Activated CD4-positive, alpha-beta T cell treated with anti-CD3 and anti-CD28 coated beads for 4 hours (primary cell): ENCODE measurements at places on chromosomes 12 and 14.

- no peak for DNase-seq
Observed at GRCh38 chr12:116101991-116102390, 175.5 kb downstream of the MED13L start.

GRCh38 chr14:68800390-68800789, 7.5 kb upstream of the ZFP36L1 start:
- no peak for DNase-seq

DNA sequence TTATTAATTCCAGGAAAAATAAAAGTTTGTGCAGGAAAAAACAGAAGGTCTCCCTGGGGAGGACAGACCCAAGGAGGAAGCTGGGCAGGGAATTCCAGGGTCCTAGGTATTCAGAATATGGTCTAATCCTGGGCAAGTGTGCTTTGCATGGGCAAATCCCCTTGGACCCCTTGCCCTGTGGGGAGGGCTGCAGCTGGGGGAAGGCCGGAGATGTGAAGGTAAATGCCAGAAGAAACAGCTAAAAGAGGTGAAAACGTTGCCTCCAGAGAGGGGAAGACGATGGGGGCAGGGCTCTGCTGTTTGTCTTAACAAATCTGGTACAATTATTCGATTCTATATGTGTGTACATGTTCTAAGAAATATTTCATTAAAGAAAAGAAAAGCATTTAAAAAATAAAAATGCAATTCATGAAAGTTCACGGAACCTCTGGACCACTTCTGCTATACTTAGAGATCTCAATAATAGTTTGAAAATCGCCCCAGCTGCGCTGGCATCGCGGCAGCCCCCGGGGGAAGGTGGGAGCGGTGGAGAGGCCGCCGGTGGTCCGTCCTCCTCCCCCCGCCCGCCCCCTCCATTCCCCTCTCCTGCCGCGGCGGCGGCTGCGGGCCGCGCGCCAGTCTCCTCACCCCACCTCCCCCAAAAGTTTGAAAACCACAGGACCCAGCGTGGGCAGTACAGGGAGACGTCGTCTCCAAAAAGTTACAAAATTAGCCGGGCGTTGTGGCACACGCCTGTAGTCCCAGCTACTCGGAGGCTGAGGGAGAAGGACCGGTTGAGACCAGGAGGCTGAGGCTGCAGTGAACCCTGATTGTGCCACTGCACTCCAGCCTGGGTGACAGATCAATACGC, 1.5 kb upstream of the PRPF40B start:
- DNase-seq: no peak

- no peak for DNase-seq
Observed at GRCh38 chr12:4994622-4995021, 49.1 kb upstream of the KCNA5 start.

DNA sequence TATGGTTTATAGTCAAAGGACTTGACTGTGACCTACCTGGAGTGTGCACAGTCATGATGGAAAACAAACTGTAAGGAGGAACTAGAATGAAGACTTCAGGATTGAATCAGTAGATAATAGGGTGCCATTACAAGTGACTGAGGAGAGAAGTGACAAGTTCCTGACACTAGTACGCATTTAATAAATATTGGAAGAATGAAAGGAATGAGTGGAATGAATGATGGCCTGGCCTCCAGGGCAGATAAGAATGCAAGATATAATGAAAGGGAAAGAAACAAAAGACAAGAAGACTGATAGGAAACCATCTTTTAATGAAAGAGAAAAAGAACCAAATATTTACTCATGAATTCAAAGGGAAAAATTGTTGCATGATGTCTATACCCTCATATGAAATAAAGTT, 44.7 kb upstream of the NEDD1 start:
- no peak for DNase-seq

DNA sequence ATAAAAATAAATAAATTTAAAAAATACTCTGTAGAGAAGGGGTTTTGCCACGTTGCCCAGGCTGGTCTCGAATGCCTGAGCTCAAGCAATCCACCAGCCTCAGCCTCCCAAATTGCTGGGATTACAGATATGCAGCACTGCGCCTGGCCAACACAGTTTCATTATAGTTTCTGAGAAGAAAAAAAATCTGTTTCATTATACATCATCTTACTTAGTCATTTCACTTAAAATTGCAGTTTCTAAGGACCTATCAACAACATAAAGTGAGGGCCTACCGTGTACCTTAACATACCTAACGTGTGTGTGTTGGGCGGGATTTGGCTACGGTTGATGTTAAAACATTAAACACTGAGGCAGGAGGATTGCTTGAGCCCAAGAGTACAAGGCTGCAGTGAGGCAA, 28.3 kb downstream of the P2RX2 start:
- DNase-seq: no peak

DNA sequence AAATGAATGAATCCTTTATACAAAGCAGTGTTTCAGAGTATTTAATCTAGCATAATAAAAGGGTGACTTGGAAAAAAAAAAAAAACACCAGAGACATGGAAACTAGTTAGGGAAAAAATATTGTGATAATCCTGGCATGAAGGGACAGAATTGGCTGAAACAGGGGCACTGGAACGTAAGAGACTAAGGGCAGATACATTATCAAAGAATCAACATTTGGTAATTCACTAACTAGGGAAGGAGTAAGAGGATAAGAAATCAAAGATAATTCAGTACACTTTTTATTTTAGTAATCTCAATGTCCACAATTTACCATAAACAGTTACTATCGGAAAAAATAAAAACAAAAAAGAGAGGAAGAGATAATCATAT, 18.2 kb downstream of the PYM1 start:
- no peak for DNase-seq

GRCh38 chr14:68566075-68566474, 226.8 kb downstream of the ZFP36L1 start:
- DNase-seq: no peak

- no peak for DNase-seq
Observed at GRCh38 chr14:35286003-35286600, 6.1 kb upstream of the PSMA6 start.

DNA sequence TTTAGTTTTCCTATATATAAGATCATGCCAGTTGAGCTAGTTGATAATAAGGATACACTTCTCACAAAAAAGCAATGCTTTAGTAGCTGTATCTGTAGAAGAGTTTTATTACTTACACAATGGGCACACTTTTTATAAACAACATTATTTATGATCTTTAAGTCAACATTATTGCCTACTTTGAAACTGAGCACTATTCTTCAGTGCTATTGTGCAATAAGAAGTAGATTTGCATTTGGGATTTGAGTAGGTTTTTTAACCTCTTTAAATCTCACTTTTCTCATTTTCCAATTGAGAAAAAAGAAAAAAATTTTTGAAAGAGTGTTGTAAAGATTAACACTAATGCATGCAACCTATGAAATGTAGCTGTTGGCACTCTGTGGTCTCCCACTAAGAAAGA, 1198.3 kb downstream of the GALC start:
- DNase-seq: no peak

DNA sequence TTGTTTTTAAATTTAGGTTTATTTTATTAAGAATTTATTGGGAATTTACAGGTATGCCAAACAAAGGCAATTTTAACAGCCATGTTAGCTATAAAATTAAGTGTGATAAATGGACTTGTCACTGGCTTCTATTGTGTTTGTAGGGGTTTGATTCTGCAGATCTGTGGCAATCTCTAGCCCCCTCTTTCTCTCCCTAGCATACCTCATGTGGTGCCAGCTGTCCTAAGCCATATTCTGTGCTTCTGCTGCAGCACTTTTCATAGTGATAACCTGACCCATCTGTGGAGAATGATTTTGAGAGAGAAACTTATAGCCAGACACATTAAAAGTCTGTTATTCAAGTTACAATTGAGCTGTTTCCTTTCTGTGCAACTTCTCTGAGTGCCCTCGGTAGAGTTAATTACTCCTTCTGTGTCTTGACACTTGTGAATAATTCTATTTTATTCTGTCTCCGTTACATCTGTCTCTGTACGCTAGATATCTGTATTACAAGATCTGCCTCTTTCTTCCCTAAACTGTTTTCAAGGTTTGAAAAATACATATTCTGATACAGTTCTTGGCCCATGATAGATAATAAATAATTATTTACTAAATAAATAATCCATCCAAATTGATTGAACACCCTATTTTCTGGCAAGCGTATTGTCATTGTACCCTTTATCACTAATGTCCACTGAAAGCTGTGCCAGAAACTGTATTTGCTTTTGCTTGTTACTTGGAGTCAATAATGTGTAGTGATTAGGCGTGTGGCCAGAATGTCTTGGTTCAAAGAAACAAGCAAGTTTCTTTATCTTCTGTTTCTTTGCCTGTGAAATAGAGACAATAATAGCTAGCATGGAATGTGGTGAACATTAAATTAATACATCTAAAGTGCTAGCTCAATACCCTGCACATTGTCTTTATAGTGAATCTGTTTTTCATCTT, 40.0 kb downstream of the FRS2 start:
- DNase-seq: no peak

DNA sequence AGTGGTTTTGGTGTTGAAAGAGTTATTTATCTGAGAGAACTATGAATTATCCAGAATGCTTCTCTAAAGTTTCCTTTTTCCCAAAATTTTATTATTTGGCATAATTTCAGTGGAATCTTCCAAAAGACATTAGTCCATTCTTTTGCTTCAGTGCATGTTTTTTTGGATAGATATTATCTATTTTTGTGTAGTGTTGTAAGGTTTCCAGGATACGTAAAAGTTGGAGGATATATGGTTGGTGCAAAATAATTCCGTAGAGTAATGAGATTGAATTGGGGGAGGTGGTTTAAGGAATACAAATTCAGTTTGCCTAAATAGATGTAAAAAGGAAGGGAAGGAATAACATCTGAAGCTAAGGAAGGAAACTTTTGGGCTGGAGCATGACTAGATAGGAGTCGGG, 186.6 kb downstream of the RGS6 start:
- DNase-seq: no peak

- peak; percentile 26 for DNase-seq
Observed at GRCh38 chr12:32273712-32274111, 125.6 kb upstream of the FGD4 start.

- DNase-seq: peak; percentile 95
Observed at GRCh38 chr14:22556990-22557623, 31.9 kb downstream of the DAD1 start.

DNA sequence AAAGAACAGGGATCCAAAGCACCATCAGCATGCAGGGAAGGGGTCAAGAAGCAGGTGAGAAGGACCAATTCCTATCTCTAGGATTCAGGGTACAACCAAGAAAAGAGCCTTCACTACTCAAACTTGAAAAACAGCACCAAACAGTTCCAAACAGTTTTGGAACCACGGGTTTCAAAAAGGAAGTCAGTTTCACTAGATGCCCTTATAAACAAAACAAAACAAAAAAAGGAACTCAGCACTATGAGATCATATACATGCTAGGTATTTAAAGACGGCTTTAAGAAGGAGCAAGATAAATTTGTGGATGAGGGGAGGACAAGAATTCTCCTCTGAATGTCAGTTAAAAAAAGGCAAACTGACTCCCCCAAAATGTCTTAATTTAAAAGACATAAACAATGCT, 6.0 kb downstream of the INSM2 start:
- no peak for DNase-seq

- no peak for DNase-seq
Observed at GRCh38 chr14:92978229-92979021, 55.5 kb downstream of the CHGA start.

- DNase-seq: no peak
Observed at GRCh38 chr14:99330316-99331240, 58.6 kb upstream of the BCL11B start.

- no peak for DNase-seq
Observed at GRCh38 chr12:32486158-32486557, 86.8 kb downstream of the FGD4 start.

GRCh38 chr12:115337693-115338543, 653.9 kb upstream of the TBX3 start:
- DNase-seq: no peak

GRCh38 chr14:39232554-39233415, 930 bp upstream of the MIA2 start:
- no peak for DNase-seq

DNA sequence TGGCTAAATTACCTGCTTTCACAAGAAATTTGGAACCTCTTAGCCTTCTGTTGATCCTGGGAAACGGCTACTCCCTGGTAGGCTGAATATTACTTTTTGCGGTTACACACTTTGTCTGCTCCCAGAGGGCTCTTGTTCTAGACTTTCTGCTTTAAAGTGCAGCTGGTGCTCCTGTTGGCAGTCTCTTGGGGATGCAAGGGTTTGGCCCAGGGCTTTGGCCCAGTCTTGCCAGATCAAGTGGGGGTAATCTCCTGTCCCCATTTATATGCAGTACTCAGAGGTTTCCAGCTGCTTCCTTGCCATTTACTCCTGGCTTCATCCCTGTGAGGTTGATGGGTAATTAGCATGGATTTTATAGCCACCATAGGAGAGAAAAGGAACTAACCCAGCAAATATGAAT, 558.2 kb upstream of the MIS18BP1 start:
- DNase-seq: no peak

DNA sequence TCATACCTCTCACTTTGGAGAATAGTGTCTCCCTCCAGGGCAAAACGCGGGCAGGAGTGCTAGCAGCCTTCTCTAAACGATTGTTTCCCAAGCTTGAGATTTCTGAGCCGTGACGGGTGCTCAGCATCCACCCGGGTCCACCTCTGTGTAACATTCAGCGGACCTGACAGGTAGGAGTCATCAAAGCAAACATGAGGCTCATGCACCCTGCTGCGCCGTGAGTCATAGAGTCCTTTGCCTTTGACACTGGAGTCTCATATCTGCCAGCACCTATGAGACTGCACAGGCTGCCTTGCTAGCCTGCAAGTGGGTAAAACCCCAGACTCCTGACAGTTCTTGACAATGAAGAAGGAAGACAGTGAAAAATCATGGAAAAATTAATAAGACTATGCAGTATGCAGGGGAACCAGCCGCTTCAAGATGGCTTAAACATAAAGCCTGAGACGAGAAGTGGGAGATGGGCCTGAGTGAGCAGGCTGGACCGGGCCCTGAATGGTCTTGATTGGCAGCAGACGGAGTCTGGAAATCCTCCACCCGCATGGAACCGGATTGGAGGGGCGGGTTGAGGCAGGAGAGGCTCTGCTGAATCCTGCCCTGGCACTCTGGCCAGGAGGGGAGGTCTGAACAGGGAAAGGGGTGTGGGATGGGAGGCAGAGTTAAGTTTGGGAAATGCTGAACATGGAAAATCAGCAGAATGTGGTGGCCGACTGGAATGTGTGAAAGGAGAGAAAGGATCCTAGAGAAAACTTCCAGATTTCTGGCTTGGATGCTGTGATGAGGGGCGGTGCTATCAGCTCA, 54.2 kb downstream of the LGMN start:
- DNase-seq: peak; percentile 39

- no peak for DNase-seq
Observed at GRCh38 chr14:23018107-23018506, 8.2 kb upstream of the C14orf93 start.

GRCh38 chr12:48472259-48472658, at the start of gene ANP32D:
Gene ANP32D, plus strand, starts transcription at chr12:48472559. Its CDS starts 106 bp downstream, at chr12:48472665.
- no peak for DNase-seq

DNA sequence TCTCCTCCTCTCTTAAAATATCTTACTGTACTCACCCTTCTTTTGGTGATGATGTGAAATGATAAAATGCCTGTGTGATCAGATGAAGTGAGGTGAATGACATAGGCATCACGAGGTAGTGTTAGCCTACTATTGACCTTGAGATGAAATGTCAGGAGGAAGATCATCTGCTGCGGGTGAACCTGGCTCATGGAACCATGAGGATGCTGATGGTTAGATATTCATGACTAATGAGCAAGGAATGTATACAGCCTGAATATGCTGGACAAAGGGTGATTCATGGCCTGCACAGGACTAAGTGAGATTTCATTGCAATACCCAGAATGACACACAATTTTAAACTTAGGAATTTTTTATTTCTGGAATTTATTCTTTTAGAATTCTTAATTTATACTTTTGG, 89.6 kb downstream of the DAAM1 start:
- DNase-seq: no peak

- DNase-seq: no peak
Observed at GRCh38 chr12:92488735-92489134, 214.1 kb upstream of the PLEKHG7 start.

- DNase-seq: no peak
Observed at GRCh38 chr14:61646366-61647116, 48.8 kb upstream of the HIF1A start.
